ENCODE measurements at places on chromosomes 6 and 20. TPM values are rescaled to one million over a fixed set of nuclear protein-coding genes. Genes with fewer than 3 reads are reported as not detected.

- H3K27me3 ChIP-seq = no peaks in the 10 kb centered on the region
- no peaks in the 10 kb centered on the region for H3K4me1 ChIP-seq
- H3K36me3 ChIP-seq = no peaks in the 10 kb centered on the region
- H3K27ac ChIP-seq = no peak overlapping the region
- DNase-seq = no peak
These were observed 189.6 kb downstream of the GJA10 start for GRCh38 chr6:90083891-90084290.

The HUS1B gene
- total RNA-seq = 7.0 TPM

The TRIM27 gene
- total RNA-seq = 98.4 TPM

The TBC1D32 gene
- 16.1 TPM for total RNA-seq

The FAXC gene
- total RNA-seq = 10.5 TPM

DNA sequence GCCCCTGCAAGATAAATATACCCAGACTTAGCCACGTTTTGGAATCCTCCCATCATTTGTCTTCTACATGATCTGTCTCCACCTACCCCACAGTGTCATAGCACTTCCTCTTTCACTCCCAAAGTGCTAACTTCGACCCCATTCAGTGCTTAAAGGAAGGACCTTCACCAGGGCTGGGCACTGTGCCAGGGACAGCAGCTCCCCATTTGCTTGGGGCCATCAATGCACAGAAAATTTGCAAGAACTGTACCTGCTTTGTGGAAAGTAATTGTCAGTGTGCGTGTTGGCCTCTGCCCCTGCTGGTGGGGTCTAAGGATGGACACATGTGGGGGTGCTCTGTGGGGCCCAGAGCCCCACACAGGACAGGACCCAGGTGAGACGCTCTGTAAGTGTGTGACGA is 5.2 kb upstream of the BPIFA2 start:
- no peaks in the 10 kb centered on the region for H3K36me3 ChIP-seq
- no peak overlapping the region for H3K27ac ChIP-seq
- no peak overlapping the region for H3K4me3 ChIP-seq
- no peaks in the 10 kb centered on the region for H3K4me1 ChIP-seq
- no peaks in the 10 kb centered on the region for H3K27me3 ChIP-seq
- DNase-seq = no peak

DNA sequence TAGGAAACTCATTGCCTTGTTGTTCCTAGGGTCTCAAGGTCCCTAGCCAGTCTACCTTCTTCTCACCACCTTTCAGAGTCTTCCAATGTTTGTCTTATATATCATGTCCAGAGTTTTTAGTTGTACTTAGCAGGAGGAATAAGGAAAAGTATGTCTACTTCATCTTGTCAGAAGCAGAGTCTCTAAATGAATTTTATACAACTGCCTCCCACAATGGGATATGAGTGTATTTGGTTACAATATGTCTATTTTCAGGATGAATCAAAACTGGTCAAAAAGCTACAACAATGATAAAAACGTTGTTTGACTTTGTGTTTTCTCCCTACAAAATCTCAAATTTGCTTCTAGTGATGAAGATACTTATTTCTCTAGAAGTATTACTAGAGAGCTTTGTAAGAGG is 7.0 kb downstream of the GLO1 start:
- peaks cover 4% of the 10 kb centered on the region for H3K36me3 ChIP-seq
- H3K4me1 ChIP-seq = no peaks in the 10 kb centered on the region
- no peaks in the 10 kb centered on the region for H3K27me3 ChIP-seq
- H3K27ac ChIP-seq = no peak overlapping the region

DNA sequence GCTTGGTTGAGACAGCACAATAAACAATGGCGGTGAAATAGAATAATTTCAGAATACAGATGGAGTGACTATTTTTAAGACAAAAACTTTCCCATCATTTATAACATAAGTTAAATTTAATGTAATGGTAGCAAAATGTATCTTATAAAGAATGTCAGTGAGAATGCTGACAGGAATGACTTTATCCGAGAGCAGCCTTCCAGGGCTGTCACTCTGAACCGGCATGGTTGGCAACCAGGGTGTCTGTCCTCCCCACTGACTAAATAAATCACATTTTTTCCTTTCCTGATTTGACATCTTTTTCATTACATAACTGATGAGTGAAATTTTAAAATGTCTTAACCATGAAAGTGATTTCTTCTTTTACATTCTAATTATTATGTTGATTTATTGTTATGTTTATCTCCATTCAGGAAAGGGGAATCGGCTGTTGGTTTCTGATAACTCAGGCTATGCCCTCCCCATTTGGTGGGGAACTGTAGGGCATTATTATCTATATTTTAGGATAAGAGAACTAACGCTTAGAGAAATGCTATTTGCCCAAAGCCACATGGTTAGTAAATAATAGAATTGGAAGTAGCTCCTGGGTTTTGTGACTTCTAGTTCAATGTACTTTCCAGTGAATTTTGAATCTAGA is 109.2 kb upstream of the OGFRL1 start:
- no peak overlapping the region for H3K4me3 ChIP-seq
- no peak for DNase-seq
- no peaks in the 10 kb centered on the region for H3K27me3 ChIP-seq

- no peaks in the 10 kb centered on the region for H3K36me3 ChIP-seq
- DNase-seq = peak; percentile 26
- no peak overlapping the region for H3K27ac ChIP-seq
These were observed 77.0 kb downstream of the TBX18 start for GRCh38 chr6:84687431-84687830.

- H3K27me3 ChIP-seq = peaks cover 9% of the 10 kb centered on the region
- peaks cover 14% of the 10 kb centered on the region for H3K4me1 ChIP-seq
These were observed 90.0 kb upstream of the ARID1B start for GRCh38 chr6:156686995-156687788.

The ATP6V1G2 gene
- 1.6 TPM for total RNA-seq
